ENCODE measurements at places on chromosomes 13 and 19. TPM values are rescaled to one million over a fixed set of nuclear protein-coding genes. Genes with fewer than 3 reads are reported as not detected.
A peak's percentile ranks its signal among the peaks of the same experiment; 100 is the strongest.

DNA sequence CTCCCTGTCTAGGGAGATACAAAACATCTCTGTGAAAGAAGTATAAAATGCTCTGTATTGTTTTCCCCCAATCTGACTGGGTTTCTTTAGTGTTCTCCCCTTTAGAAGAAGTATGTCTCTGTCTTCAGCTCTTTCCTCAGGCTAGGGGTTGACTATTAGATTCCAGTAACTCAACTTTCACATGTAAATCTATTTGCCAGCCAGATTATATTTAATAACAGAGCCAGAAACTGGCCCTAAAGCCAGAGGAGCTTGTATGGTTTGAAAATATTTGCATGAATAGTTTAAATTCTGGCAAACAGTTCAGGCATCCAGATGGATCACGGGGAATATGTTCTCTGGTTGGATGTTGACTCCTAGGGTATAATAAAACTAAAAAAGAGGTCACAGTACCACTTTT is 22.3 kb upstream of the CYSLTR2 start:
- no peak for DNase-seq

DNA sequence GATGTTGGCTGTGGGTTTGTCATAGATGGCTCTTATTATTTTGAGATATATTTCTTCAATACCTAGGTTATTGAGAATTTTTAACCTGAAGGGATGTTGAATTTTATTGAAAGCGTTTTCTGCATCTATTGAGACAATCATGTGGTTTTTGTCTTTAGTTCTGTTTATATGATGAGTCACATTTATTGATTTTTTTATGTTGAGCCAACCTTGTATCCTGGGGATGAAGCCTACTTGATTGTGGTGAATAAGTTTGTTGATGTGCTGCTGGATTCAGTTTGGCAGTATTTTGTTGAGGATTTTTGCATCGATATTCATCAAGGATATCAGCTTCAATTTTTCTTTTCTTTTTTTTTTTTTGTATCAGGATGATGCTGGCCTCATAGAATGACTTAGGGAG is 29.4 kb downstream of the NBEA start:
- DNase-seq = no peak

- peak; percentile 57 for DNase-seq
Observed at GRCh38 chr19:11530432-11530831, 1.5 kb upstream of the ECSIT start.

DNA sequence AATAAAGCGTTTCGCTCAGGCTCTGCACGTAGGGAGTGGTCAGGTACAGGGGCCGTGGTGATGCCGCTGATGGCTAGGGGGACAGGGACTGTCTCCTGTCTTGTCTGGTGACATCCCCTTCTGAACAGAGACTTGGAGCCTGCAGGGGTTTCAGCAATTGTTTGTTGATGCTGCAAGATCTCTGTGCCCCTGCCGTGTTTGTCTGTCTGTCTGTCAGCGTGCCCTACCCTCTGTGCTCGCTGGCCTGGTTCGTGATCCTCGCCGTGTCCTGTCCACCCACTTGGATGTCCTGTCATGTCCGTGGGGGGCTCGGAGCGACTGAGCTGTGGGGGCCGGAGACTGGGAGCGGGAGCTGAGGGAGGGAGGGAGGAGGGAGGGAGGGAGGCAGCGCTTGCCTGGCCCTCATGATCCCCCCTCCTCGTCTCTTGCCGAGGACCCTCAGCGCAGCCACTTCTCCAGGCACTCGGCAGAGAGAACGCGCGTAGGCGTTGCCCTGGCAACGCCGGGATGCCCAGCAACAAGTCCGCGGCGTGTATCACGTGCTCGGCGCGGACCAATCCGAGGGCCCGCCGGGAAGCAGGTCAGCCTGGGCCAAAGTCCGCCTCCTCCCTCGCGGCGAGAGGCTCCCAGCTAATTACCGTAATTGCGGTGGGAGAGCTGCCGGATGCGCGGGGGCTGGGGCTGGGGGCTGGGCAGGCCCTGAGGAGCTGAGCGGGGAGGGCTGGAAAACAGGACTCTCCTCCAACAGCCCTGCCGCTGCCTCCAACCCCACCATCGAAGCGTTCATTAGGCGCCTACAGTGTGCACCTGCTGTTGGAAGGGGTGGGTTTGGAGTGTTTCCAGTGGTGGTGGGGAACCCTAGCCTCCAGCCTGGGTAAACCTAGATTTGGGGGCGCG is 31.9 kb upstream of the FEM1A start:
- peak; percentile 94 for DNase-seq

GRCh38 chr13:110914081-110914330 is 863 bp downstream of the ANKRD10 start:
- DNase-seq = no peak

GRCh38 chr13:93727211-93728141 is 500.9 kb downstream of the GPC6 start:
- peak; percentile 21 for DNase-seq

- DNase-seq = no peak
Observed at GRCh38 chr19:13681509-13681908, 82.8 kb upstream of the MRI1 start.

DNA sequence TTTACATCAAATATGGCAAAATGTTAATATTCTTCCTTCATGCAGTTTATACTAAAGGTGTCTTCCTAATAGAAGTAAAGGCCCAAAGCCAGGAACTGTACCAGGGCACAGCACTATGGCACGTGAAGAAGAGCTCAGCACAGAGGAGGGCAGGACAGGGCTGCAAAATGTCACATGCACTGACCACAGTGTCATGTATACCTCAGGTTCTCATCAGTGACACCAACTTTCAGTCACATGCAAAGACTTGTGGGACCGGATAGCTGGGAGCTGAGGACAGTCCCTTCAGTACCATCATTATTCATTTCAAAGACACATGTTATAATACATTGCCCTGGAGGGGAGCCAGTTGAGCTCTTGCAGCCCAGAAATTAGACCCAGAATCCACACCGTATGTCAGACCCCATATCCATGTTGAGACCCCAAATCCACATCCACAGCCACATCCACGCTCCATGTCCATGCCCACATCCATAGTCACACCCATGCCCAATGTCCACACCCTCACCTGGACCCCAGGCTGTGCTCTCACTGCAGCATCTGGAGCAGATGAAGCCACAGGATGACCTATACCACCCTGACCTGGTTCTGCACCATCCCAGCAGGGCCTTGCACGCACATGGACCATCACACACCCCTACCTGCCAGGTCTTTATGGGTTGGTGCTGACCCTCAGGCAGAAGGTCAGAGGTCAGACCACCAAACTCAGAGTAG is 111.8 kb downstream of the TUBA3C start:
- no peak for DNase-seq

DNA sequence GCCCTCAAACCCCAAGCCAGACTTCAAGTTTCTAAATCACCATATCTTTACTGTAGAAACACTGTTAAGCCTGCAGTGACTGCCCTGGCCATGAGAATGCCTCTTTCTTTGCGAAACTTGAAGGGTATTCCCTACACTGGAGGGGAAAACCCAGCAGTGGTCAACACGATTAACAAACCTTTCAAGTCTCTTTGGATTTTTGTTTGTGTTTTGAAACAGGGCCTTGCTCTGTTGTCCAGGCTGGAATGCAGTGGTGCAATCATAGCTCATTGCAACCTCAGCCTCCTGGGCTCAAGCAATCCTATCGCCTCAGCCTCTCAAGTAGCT is 17.4 kb upstream of the POMP start:
- DNase-seq = no peak

GRCh38 chr13:23655321-23655720 is 85.1 kb downstream of the TNFRSF19 start:
- no peak for DNase-seq

- no peak for DNase-seq
Observed at GRCh38 chr13:99425485-99426341, 75.6 kb upstream of the TM9SF2 start.

- peak; percentile 71 for DNase-seq
Observed at GRCh38 chr13:43785650-43786471, 911 bp downstream of the ENOX1 start.

GRCh38 chr13:101433895-101434294 is 17.6 kb upstream of the NALCN start:
- no peak for DNase-seq

- DNase-seq = peak; percentile 66
Observed at GRCh38 chr19:16066611-16067104, 9.6 kb upstream of the TPM4 start.

GRCh38 chr13:98972627-98973026 is 5.2 kb downstream of the DOCK9 start:
- DNase-seq = peak; percentile 81

GRCh38 chr13:108460746-108461145 is 168.7 kb upstream of the MYO16 start:
- DNase-seq = no peak

GRCh38 chr13:78660495-78660857 is 1.5 kb upstream of the OBI1 start:
- no peak for DNase-seq

- DNase-seq = no peak
Observed at GRCh38 chr13:34254366-34254765, 436.4 kb downstream of the RFC3 start.

DNA sequence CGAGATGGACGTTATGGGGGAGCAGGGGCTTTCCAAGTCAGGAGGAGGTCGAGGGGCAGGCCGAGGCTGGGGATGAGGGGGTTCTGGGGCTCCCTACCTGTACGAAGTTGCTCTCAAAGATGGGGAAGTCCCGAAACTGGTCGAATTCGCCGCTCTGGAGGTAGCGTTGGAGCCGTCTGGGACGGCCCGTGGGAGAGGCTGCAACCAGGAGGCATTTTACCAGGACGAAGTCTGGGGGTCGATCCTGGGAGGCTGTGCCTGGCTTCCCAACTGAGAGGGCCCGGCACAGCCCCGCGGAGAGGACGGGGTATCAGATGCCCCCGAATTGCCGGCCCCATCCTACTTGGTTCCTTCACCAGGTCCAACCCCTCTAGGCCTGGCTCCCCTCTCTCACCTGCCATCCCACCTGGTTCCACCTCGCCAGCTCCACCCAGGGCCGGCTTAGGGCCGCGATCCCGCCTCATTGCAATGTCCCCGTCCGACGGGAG is 527 bp upstream of the EMC10 start:
- no peak for DNase-seq

- DNase-seq = peak; percentile 56
Observed at GRCh38 chr13:77584106-77584505, 48.6 kb downstream of the SCEL start.

DNA sequence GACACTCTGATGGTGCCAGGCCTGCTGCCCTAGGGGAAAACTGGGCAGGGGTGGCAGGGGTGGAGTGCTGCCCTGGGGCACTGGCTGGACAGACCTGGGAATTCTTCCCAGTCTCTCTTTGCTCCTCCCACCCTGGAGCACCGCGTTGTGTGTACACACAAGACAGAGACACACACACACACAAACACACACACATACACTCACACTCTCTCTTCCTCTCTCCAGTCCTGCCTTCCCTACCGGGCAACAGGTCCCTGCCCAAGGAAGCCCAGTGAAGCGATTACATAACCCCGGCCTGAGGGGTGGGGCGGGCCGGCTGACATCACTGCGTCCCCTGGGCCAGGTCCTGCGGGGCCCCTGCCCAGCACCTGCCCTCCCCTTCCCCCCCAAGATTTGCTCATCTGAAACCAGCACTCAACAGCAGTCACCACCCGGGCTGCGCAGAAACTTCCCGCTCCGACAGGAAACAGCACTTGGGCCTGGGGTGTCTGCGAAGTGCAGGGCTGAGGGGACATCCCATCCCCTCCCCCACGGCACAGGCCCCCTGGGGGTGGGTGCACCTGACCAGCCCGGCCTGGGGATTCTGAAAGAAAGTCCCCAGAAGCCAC is 1.2 kb downstream of the MKNK2 start:
- peak; percentile 64 for DNase-seq

GRCh38 chr13:97430296-97430695 is 3.7 kb upstream of the RAP2A start:
- DNase-seq = no peak

DNA sequence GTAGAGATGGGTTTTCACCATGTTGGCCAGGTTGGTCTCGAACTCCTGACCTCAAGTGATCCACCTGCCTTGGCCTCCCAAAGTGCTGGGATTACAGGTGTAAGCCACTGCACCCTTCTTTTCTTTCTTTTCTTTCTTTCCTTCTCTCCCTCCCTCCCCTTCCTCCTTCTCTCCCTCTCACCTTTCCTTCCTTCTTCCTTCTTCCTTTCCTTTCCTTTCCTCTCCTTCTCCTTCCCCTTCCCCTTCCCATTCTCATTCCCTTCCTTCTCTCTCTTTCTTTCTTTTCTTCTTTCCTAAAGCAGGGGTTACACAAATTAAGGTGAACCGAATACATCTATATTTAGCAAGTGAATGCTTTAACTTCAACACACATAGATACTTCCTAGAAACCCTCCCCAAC is 58.0 kb upstream of the URI1 start:
- DNase-seq = no peak

DNA sequence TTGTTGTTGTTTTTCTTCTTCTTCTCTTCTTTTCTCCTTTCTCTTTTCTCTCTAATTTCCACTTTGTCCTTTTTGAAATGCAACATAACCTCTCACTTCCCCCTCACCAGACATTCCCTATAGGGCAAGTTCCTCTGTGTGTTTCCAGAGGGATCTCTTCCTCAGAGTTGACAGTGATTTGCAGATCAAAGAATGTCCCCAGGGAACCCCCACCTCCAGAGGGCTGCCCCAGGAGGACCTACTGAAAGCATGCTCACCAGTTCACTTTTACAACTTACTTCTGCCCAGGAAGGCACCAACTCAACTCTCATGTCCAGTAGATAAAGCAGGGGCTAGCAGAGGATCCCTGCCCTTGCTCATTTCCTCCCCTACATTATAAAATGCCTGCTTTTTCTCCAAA is 1648.0 kb downstream of the PCDH9 start:
- DNase-seq = no peak

DNA sequence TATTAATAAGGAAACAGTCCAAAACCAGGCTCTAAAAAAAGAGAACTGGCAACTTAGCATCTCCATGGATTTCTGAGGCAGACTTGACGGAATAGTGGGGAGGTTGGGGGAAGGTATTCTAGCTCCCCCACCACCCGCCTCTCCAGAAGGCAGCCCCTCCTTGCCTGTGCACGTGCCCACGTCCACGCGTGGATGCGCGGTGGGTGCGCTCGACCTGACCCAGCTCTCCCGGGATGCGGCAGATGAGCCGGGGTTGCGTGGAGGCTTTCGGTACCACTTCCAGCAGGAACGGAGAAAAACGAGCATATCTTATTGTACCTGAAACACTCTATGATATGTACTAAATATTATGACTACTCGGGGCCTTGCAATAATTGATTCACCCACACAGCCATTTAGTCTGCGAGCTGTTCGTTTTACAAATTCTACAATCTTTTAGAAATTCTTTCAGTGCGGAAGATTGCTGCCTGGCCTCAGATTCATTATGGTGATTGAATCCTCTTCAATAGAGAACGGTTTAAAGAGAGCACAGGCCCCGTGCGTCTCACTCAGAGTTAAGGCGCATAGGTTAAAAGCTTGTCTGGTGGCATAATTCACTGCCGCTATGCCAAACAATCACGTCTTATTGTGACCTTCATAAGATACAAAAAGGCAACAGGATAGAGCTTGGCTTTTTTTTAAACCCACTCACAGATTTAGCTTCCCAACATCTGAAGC is 117.9 kb downstream of the URI1 start:
- no peak for DNase-seq

GRCh38 chr13:68026077-68026476 is 795.9 kb upstream of the PCDH9 start:
- DNase-seq = no peak

ZNF829 gene
- 9.2 TPM for total RNA-seq

ZNF486 gene
- 8.7 TPM for total RNA-seq

CFAP97D2 gene
- total RNA-seq = not detected

PCDH20 gene
- 0.11 TPM for total RNA-seq
